ENCODE measurements at places on chromosomes 13 and 19. TPM values are rescaled to one million over a fixed set of nuclear protein-coding genes. Genes with fewer than 3 reads are reported as not detected.

CABP5 gene
- 0.42 TPM for total RNA-seq

TMPRSS9 gene
- total RNA-seq, result not detected

POU2F2 gene
- total RNA-seq, result 91.3 TPM

IL27RA gene
- total RNA-seq, result 45.8 TPM

USHBP1 gene
- total RNA-seq, result 0.22 TPM

KLK2 gene
- not detected for total RNA-seq

HMG20B gene
- 43.2 TPM for total RNA-seq

SHISA7 gene
- not detected for total RNA-seq

GRCh38 chr13:102234618-102235017 lies 167.2 kb downstream of the FGF14 start:
- H3K4me1 ChIP-seq, result no peaks in the 10 kb centered on the region
- DNase-seq, result no peak
- no peak overlapping the region for H3K27ac ChIP-seq
- no peak overlapping the region for H3K4me3 ChIP-seq
- no peaks in the 10 kb centered on the region for H3K27me3 ChIP-seq
- no peaks in the 10 kb centered on the region for H3K36me3 ChIP-seq

DNA sequence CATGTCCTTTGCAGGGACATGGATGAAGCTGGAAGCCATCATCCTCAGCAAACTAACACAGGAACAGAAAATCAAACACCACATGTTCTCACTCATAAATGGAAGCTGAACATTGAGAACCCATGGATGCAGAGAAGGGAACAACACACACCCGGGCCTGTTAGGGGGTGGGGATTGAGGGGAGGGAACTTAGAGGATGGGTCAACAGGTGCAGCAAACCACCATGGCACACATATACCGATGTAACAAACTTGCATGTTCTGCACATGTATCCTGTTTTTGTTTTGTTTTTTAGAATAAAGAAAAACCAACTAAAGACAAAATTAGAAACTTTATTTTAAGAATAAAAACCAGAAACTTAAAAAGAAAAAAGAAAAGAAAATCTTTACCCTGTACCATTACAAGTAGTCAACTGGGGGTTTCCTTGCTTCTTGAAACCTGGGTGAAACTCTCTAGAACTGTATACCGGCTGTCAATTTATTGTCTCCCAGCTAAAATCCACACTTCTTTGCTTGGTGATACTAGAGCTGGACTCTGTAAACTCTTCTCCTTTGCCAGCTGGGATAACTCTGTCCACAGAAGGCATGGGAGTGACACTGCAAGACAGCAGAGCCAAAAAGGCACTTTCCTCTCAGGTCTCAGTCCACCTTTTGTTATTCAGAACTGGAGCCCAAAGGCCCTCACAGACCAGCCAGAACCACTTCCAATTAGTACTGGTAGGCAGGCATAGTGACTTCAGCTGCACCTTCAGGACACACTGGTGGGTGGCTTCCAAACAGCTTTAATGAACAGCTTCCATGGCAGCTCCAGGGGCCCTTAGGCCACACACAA lies 9.0 kb downstream of the MICU2 start:
- H3K27me3 ChIP-seq, result no peaks in the 10 kb centered on the region
- no peaks in the 10 kb centered on the region for H3K36me3 ChIP-seq
- H3K27ac ChIP-seq, result no peak overlapping the region
- H3K4me3 ChIP-seq, result no peak overlapping the region
- H3K4me1 ChIP-seq, result peaks cover 22% of the 10 kb centered on the region

GRCh38 chr13:79778741-79779460 lies 297.9 kb downstream of the NDFIP2 start:
- H3K27me3 ChIP-seq, result no peaks in the 10 kb centered on the region
- H3K36me3 ChIP-seq, result no peaks in the 10 kb centered on the region
- no peak overlapping the region for H3K27ac ChIP-seq
- no peak overlapping the region for H3K4me3 ChIP-seq

- no peak overlapping the region for H3K27ac ChIP-seq
- no peaks in the 10 kb centered on the region for H3K27me3 ChIP-seq
- DNase-seq, result no peak
These were observed 5.4 kb downstream of the ARHGAP33 start for GRCh38 chr19:35780717-35781116.

DNA sequence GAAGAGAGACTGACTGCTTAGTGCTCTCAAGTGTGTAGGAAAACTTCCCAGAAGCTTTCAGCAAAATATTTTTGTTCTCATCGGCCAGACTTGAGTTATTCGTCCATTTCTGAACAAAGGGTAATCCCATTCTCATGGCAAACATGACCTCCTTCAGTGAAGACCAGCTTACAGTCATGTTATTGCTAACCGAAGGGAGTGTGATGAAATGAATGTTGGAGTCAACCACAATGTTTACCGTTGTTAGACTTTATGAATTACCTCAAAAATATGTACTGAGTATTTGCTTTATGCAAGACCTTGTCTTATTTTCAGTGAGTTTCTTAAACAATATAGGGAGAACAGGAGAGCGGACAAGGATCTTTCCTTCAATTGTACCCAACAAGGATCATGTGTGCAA lies 228.6 kb downstream of the LMO7 start:
- H3K27me3 ChIP-seq, result no peaks in the 10 kb centered on the region
- no peaks in the 10 kb centered on the region for H3K36me3 ChIP-seq
- H3K4me1 ChIP-seq, result no peaks in the 10 kb centered on the region
- no peak overlapping the region for H3K27ac ChIP-seq

- H3K4me1 ChIP-seq, result no peaks in the 10 kb centered on the region
- no peaks in the 10 kb centered on the region for H3K27me3 ChIP-seq
- H3K4me3 ChIP-seq, result no peak overlapping the region
- H3K27ac ChIP-seq, result no peak overlapping the region
These were observed 177.8 kb downstream of the PAN3 start for GRCh38 chr13:28316129-28316528.

GRCh38 chr13:95352486-95352885 lies 51.2 kb upstream of the ABCC4 start:
- H3K4me1 ChIP-seq, result no peaks in the 10 kb centered on the region
- no peaks in the 10 kb centered on the region for H3K27me3 ChIP-seq
- no peaks in the 10 kb centered on the region for H3K36me3 ChIP-seq
- no peak overlapping the region for H3K4me3 ChIP-seq

Measured in naive thymus-derived CD4-positive, alpha-beta T cell (primary cell).